ENCODE measurements at places on chromosomes 16 and 17.
A peak's percentile ranks its signal among the peaks of the same experiment; 100 is the strongest.

DNA sequence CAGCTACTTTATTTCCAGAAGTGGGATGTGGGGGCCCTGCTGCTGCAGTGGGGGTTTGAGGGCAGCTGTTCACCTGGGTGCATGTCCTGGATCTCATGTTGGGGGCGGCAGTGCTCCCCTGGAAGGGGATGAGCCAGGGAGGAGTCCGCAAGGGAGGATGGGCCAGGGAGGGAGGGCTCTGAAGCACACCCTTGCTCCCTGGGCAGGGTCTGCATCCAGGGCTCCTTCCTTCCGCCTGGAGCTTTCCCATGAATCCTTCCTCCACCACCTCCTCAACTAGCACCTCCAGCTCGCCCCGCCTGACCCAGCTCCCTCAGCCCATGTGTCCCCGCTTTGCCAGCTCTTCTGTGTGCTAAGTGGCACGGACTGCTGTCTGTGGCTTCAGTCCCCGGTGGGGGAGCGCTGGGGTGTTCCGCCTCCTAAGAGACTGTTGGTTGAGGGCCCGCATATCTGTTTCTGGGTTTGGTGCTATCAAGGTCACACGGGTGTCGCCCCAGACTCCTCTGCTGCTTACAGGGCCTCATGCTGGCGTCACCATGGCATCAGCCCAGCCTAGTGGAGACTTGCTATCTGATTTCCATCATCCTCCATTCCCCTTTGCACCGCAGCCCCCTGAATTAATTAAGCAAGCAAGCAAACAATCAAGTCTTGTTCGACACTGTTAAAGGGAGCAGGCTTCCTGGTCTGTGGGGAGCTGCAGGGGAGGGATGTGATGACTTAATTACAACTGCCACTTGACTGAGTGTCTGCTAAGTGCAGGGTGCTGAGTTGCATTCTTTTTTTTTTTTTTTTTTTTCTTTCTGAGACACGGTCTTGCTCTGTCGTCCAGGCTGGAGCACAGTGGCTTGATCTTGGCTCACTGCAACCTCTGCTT is 71.8 kb downstream of the PRKCA start:
- DNase-seq = no peak

GRCh38 chr16:4245077-4245791 is 3.4 kb upstream of the SRL start:
- DNase-seq = no peak

DNA sequence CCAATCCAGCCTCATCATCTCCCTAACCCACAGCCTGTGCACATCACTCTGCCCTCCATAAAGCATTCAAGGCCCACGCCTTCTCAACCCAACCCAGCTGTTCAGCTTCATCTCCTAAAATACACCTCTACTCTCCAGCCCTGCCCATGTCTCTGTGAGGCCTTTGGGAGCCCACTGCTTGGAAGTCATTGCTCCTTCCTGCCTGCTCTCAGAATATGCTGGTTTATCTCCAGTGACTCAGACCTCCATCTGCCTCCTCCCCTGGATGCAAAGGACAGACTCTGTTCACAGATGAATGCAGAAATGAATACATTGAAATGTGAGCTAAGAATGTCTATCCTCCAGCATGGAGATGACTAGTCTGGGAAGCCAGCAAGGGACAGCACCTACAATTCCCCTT is 19.0 kb downstream of the KCNG4 start:
- DNase-seq = no peak

DNA sequence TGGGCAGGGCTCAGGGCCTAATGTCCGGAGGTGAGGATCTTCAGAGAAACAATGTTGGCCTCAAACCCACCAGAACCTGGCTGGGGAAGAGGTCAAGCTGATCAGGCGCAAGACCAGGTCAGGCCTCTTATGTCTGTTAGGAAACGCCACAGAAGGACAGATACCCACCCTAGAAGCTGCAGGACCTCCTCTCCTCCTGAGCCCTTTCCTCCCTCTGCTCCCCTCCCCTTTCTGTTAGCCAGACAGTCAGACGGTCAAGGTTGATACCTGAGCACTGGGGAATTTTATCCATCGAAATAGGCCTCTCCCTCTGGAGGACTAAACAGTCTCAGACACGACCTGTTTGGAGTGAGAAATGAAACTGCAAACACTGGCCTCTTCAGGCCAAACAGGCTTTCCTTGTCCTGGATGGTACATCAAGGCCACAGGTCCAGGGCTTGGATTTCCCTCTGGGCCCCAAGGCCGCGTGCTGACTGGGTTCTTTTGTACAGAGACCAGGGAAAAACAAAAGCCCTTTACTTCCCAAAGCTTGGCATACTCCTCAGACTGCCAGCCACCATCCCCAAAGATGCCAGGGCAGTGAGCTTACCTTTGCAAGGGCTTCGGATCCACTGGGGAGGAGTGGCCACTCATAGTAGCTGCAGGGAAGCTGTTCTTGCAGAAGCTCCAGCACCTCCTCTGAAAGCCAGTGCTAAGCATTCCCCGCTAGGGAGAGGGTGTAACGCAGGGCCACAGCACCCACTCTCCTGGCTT is 135.8 kb downstream of the CCDC182 start:
- DNase-seq = no peak

DNA sequence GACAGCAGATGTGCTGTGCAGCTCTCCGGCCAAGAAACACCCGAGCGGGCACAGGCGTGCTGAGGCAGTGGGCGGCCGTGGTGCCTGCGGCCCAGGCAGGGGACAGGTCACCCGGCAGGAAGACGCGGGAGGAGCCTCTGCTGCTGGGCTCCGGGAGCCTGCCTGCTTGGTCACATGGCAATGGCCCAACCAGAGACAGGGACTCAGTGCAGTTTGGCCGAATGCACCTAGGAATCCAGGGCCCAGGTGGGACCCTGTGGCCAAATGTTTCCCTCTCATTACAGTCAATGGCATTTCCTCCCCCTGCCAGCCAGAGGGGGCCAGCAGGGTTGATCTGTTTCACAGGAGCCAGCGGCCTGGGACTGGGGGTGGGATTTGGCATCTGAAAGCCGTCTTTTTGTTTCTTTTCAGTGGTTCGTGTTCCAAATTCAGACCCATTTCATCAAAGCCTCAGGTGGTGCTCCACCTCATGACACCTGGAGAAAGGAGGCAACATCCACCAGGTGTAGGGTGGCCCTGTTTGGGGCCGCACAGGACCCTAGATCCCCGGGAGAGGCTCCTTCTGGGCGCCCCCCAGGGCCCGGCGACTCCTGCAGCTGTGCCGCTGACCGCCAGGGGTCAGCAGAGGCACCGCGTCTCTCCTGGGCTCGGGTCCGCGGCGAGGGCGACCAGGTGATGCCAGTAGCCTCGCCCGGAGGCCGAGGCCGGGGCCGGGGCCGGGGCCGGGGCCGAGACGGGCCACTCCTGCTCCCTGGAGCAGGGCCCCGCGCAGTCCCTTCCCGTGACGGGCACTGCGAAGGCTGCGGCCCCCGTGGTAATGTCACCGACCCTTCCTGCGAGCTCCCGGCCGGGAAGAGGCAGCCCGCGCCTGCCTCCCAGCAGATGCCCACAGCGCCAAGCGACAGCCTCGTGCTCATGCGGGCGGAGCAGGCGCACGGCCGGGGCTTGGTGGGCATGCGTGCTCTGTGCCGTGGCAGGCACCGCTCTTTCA is 118.5 kb downstream of the C16orf78 start:
- peak; percentile 36 for DNase-seq

DNA sequence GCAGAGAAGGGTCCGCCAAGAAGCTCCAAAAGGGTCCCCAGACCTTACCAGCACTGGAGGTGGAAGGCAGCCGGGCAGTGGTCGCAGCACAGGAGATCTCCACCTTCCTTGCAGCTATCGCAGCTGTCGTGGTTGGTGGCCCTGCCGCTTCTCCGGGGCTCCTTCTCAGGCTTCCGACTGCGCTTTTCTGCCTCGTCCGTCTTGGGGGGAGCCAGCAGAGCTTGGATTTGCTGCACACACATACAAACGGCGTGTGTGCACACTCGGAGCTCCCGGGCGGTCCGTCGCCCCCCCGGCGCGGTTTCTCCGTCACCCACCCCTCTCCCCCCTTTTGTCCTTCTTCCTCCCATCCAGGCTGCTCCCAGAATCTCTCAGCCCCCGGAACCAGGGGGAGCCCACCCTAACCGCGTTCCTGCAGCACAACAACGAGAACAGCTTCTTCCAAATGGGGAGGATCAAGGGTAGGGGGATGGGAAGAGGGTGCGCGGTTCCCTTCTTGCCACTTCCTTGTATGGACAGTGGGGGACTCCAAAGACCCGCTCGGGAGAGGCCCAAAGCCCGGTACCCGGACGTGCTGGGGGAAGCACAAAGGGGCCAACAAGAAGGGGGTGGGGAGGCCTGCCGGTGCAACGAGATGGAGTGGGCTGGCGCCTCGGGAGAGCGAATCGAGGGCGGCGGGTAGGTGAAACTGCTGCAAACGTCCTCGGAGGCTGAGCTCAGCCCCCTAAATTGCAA is 1.1 kb downstream of the PHF12 start:
- DNase-seq = peak; percentile 37

- DNase-seq = no peak
Observed at GRCh38 chr17:37744633-37744927, 279 bp downstream of the HNF1B start.
